ENCODE measurements at places on chromosomes 1 and 21.

DNA sequence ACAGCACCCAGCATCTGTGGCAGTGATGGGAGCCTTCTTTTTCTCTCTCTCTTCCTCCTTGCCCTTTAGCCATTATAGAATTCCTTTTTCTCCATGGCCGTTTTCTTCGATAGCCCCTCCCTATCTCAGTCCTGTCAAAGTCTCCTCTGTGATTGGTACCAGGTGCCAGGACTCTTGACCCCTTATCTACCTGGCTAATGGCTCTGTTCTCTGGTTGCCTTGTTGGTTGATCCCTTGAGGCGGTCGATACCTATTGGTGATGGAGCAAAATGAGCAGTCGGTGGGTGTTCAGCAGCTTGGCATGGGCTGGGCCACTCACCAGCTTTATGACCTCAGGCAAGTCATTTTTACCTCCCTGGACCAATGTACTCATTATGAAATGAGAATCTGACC lies 2.0 kb downstream of the ATF3 start:
- DNase-seq, result no peak

DNA sequence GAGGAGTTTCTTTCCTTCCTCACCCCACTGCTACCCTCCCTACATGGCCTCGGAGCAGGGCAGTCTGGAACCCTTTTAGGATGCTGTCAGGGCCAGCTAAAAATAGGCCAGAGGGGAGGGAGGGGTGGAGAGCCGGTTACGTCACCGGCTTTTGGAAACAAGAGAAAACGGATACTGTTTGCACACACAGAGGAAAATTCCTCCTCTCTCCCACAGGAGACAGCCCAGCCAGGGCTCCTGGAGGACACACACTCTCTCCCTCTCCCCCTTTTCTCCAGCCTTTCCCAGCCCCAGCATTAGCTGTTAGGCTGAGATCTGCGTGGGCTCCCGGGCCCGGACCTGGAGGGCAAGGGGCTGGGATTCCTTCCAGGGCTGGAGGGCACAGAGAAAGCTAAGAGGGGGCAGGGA lies 20.0 kb upstream of the ALDH4A1 start:
- DNase-seq, result no peak

GRCh38 chr1:53544728-53545515 lies 85.7 kb downstream of the DMRTB1 start:
- no peak for DNase-seq

GRCh38 chr1:47771751-47772150 lies 225.4 kb downstream of the TRABD2B start:
- DNase-seq, result no peak

- no peak for DNase-seq
Observed at GRCh38 chr1:162548170-162548569, 13.4 kb upstream of the UAP1 start.

GRCh38 chr1:172851077-172851476 lies 192.2 kb downstream of the FASLG start:
- no peak for DNase-seq

DNA sequence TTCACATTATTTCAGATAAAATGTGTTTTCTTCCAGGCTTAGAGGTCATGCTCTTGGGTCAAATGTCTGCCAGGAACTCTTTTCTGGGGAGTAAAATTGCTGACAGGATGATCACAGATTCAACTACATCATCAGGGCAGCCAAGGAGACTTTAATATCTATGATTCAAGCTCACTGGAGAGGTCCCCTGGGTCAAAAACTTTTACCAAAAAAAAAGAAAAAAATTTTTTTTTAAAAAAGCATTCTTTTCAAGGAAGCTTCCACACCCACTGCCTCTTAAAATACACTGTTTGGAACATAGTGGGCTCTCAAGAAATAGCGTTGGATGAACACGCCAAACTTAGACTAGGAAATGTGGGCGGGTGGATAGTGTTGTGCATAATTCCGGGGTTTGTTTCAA lies 81.3 kb downstream of the TIAM1 start:
- DNase-seq, result no peak

DNA sequence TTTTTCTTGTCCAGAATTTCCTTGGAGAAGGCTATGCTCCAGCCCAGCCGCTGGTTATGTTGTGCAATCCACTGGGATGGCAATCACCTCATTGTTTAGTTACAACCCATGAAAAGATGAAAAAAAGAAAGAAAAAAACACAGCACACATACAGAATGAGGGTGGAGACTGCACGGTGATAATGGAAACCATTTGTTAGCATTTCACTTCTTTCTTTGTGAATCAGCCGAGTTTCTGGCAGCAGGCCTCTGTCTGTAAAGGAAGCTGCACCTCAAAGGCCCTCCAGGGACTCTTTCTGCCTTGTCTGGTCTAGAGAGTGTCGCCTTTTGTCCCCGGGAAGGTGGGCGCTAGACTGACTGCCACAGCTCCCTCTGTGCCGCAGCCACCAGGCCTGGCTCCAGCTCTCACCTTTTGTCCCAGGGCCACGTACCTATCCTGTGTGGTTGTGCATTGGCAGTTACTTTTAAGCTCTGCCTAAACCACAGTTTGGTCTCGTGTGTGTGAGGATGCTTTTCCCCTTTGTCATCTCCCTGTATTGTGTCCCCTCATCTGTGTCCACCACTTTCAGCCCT lies 35.6 kb downstream of the NGF start:
- no peak for DNase-seq

Measured in CMK (cell line).